ENCODE measurements at places on chromosomes 3 and 15.

- DNase-seq, result no peak
These were observed 462.2 kb upstream of the PROK2 start for GRCh38 chr3:72247126-72247525.

GRCh38 chr3:98710067-98710659 is 53.0 kb upstream of the ST3GAL6 start:
- DNase-seq, result no peak

- DNase-seq, result no peak
These were observed 90.5 kb upstream of the CTDSPL start for GRCh38 chr3:37770938-37771918.

DNA sequence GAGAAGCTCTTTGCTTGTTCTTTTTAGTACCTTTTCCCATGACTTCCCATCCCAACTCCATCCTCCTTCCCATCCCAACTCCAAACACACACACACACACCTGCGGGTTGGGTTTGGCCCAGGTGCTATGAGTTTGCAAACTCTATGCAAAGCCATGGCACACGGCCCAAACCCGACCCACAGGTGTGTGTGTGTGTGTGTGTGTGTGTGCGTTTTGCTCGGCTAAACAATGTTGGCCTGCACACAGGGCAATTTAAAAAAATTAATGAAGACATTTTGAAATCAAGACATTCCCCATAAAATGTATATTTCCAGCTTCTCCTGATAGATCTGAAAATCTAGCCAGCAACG is 103.7 kb upstream of the TLE3 start:
- DNase-seq, result no peak

DNA sequence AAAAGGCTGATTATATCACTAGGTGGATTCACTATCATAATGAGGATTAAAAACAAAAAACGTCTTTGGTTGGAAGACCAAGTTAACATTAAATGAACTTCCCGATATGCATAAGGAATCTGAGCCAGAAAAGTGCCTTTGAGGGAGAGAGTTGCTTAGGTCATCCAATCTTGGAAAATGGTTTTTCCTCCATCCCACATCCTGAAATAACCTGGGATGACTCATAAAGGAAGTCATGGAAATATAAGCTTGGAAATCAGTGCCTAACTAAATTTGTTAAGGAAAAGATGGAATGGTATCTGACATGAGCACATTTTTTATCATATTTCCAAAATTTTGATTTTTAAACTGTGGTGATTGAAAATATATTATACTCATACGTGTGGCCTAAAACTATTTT is 66.0 kb downstream of the KBTBD8 start:
- DNase-seq, result no peak

DNA sequence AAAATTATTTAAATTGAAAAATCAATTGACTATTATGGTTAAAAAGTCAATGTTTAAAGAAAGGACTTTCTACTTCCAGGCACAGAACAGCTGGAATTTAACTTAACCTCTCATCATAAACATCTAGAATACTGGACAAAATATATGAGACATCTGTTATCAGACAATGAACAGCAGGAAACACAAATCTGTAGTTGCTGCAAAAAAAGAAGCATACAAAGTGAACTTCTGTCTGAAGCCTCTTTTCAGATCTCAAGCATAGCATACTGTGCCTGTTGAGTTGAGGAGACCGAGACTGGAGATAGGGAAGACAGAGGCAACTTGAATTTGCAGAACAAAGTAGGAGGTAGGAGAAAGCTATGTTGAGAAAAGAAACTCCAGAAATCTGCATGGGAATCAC is 140.0 kb upstream of the CBLB start:
- no peak for DNase-seq

DNA sequence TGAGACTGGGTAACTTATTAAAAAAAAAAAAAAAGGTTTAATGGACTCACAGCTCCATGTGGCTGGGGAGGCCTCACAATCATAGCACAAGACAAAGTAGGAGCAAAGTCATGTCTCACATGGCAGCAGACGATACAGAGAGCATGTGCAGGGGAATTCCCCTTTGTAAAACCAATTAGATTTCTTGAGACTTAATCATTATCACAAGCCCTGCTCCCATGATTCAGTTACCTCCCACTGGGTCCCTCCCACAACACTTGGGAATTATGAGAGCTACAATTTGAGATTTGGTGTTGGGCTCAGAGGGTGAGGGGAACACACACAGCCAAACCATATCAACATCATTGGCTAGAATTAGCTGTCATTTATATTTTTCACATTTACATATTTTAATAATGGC is 221.0 kb downstream of the RSRC1 start:
- DNase-seq, result no peak

- DNase-seq, result no peak
These were observed 263.8 kb downstream of the FEZF2 start for GRCh38 chr3:62109534-62109933.

GRCh38 chr3:73228000-73228399 is 166.5 kb downstream of the EBLN2 start:
- no peak for DNase-seq

DNA sequence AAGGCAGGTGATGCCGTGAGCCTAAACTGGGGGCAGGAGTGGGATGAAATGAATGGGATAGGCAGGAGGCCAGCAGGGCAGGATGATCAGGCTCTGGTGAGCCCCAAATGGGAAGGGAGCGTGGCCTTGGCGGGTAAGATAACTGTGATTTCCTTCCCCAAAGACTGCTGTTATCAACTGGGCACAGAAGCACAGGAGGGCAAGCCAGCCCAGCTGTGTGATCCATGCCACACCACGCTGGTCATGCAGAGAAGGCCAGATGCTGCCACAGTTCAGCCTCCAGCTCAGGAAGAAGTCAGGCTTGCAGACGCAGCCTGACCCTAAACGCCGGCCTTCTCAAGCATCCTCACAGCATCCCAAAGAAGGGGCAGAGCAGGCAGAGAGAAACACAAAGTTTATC is 52.1 kb upstream of the GNB5 start:
- DNase-seq, result no peak

GRCh38 chr3:128492671-128493569 is at the start of gene GATA2:
Gene GATA2, minus strand, starts transcription at chr3:128493201. Its CDS starts 6,170 bp downstream, at chr3:128487031.
- no peak for DNase-seq

DNA sequence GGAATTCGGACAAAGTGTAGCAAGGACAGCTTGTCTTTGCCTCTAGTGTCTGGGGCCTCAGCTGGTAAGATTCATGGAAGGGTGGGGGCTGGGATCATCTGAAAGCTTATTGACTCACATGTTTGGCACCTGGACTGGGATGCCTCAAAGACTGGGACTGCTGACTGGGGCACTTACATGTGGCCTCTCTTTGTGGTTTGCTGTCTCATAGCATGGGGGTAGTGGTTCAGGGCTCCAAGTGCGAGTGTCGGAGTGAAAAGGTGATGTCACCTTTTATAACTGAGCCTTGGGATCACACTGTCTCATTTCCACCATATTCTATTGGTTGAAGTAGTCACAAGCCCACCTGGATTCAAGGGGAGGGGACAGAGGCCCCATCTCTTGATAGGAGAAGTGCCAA is 6.8 kb downstream of the MFSD1 start:
- DNase-seq, result no peak

GRCh38 chr3:188092648-188093047 is 61.3 kb upstream of the LPP start:
- DNase-seq, result no peak

- DNase-seq, result no peak
These were observed 48.0 kb upstream of the LDHAL6B start for GRCh38 chr15:59158701-59159034.

Data from left colon (tissue), 2 donors.